ENCODE measurements at places on chromosomes 12 and 14. TPM values are rescaled to one million over a fixed set of nuclear protein-coding genes. Genes with fewer than 3 reads are reported as not detected.

DNA sequence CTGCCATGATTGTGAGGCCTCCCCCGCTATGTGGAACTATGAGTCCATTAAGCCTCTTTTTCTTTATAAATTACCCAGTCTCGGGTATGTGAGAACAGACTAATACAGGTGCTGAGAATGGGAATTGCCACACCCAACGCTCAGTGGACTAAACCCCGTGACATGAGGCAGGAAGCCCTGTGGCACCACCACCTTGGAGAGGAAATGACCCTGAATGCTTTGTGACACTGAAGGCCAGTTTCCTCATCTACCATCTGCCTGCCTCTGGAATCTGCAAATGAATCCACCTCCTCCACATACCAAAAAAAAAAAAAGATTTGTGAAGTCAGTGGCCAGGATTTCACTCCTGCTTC is 41.6 kb downstream of the NT5DC3 start:
- peaks cover 9% of the 10 kb centered on the region for H3K4me1 ChIP-seq
- no peak for DNase-seq
- no peak overlapping the region for H3K4me3 ChIP-seq
- H3K36me3 ChIP-seq, result peaks cover 5% of the 10 kb centered on the region
- H3K27me3 ChIP-seq, result no peaks in the 10 kb centered on the region

SSTR1 gene
- not detected for total RNA-seq

TAS2R19 gene
- total RNA-seq, result 1.1 TPM

DNA sequence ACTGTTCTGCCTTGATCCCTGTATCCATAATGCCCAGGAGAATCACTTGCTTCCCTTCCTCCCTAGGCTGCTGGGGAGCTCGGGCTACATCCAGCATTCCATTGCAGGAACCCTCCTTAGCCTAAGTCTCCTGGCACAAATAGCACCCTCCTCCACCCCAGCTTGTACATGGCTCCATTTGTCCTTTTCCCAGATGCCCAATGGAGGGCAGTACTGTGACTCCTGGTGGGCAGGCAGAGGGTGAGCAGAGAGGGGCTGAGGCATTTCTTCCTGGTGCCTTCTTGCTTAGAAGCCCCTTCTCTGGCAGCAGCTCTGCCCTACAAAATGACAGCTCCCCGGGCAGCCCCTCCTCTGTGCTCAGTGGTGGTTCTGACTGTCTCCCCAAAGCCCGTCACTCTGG is 86.5 kb downstream of the RBM19 start:
- H3K4me3 ChIP-seq, result no peak overlapping the region
- H3K27ac ChIP-seq, result no peak overlapping the region
- DNase-seq, result no peak
- H3K36me3 ChIP-seq, result no peaks in the 10 kb centered on the region
- no peaks in the 10 kb centered on the region for H3K4me1 ChIP-seq

GRCh38 chr14:32697704-32698103 is 241.0 kb upstream of the NPAS3 start:
- H3K4me3 ChIP-seq, result no peak overlapping the region
- no peaks in the 10 kb centered on the region for H3K4me1 ChIP-seq
- H3K27ac ChIP-seq, result no peak overlapping the region
- H3K36me3 ChIP-seq, result no peaks in the 10 kb centered on the region
- no peak for DNase-seq

GRCh38 chr12:76020731-76021672 is 10.6 kb downstream of the PHLDA1 start:
- H3K4me1 ChIP-seq, result peaks cover 75% of the 10 kb centered on the region
- peak overlapping the region; percentile 100 for H3K27ac ChIP-seq
- H3K27me3 ChIP-seq, result no peaks in the 10 kb centered on the region

DNA sequence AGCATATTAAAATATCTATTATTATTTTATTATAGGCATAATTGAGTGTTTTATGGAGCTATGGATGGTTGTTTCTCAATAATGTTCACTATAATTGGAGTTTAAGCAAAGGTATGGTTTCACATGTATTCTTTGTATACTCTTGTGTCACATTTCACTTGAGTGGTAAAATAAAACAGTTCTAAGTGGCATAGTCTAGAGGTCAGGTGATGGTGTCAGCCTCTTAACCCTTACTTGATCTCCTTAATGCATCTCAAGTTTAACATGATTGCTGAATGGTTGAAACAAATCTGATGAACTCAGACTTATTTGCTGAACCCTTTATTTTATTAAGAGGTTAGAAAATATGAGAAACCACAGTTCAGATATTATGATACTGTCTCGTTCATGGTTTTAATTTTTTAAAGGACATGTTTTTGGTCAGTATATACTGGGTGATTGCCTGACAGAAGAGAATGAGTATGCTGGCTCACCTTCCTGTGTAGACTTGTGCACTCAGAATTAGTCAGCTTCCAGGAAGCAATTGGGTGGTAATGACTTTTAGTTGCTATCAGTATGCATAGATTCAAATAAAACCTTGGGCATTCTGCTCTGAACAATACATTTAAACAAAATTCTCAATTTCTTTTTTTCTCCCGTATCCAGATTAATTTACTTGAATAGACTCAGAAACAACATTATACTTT is 464.6 kb downstream of the PCNX1 start:
- H3K4me3 ChIP-seq, result no peak overlapping the region
- H3K36me3 ChIP-seq, result no peaks in the 10 kb centered on the region
- H3K4me1 ChIP-seq, result no peaks in the 10 kb centered on the region
- no peaks in the 10 kb centered on the region for H3K27me3 ChIP-seq

ALG10 gene
- 10.3 TPM for total RNA-seq

DNA sequence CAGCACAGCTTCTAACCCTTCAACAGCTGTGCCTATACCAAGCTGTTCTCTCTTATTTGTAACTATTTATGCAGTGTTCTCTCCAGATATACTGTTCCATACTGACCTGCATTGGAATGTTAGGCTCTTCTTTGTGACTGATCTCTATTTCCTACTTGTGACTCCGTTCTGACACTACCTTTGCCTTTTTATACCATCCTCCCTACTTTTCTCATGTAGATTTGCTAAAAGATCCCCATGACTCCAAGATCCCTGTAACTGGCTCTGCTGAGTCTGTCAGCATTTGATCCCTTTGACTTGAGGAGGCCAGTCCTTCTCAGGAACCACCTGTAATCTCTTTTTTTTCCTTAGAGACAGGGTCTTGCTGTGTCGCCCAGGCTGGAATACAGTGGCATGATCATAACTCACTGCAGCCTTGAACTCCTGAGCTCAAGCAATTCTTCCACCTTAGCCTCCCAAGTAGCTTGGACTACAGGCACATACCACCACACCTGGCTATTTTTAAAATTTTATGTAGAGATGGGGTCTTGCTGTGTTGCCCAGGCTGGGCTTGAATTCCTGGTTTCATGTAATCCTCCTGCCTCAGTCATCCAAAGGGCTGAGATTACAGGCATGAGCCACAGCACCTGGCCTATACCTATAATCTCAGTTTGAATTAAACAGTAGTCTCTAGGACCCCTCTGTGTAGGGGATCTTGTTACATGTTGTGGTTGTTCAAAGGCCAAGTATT is 368.3 kb downstream of the ZFP36L1 start:
- H3K27me3 ChIP-seq, result no peaks in the 10 kb centered on the region
- no peak for DNase-seq
- H3K4me3 ChIP-seq, result no peak overlapping the region
- H3K27ac ChIP-seq, result no peak overlapping the region
- no peaks in the 10 kb centered on the region for H3K36me3 ChIP-seq

SYT1 gene
- total RNA-seq, result 3.0 TPM

- no peak for DNase-seq
- H3K4me3 ChIP-seq, result no peak overlapping the region
- H3K27ac ChIP-seq, result no peak overlapping the region
Observed at GRCh38 chr14:73146111-73146510, 9.8 kb downstream of the PSEN1 start.

GALNT16 gene
- total RNA-seq, result 0.72 TPM

HOXC6 gene
- total RNA-seq, result 52.2 TPM

DNA sequence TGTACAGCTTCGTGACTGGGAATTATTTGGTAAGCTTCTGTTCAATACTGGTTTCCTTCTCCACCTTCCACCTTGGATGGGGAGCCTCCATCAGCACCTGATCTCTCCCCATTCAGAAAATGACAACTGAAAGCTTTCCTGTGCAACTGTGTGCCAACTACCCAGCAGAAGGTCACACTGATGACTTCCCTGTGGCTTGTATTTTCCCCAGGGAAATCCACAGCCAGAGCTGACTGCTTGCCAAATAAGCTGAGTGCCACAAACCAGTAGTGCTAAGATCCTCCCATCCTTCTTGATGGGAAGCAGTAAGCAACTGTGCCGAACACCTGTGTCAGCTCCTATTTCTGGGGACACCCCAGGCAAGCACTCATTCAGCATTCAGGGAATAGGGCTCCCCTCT is 257.2 kb upstream of the SOX5 start:
- no peak for DNase-seq
- no peak overlapping the region for H3K27ac ChIP-seq
- H3K4me3 ChIP-seq, result no peak overlapping the region
- no peaks in the 10 kb centered on the region for H3K36me3 ChIP-seq
- no peaks in the 10 kb centered on the region for H3K4me1 ChIP-seq

Data from Panc1 (cell line).